ENCODE measurements at places on chromosomes 2 and 18.

GRCh38 chr2:37342591-37343220 lies 1.7 kb upstream of the QPCT start:
- no peak for DNase-seq

- no peak for DNase-seq
These were observed 87.7 kb downstream of the SH3YL1 start for GRCh38 chr2:175880-176820.

DNA sequence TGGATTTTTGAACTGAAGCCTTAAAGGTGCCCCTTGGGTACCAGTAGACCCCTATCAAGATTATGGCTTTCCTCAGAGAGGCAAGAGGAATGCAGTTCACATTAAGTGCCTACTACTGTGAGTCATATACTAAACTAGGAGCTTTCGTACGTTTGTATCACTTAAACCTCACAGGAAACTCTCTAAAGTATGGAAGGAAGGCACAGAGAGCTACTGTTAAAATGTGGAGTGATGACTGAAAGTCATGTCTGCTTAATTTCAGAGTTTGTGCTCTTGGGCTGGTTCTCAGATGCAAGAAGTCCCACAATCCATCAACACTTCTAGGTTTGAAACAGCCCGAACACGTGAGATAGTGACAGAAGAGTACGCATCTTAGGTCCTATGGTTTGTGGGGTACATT lies 4.7 kb downstream of the PLCL1 start:
- no peak for DNase-seq

GRCh38 chr2:63544017-63544627 lies 44.2 kb downstream of the WDPCP start:
- DNase-seq, result no peak

GRCh38 chr2:195859513-195859912 lies 202.5 kb downstream of the SLC39A10 start:
- no peak for DNase-seq

GRCh38 chr18:41075212-41075611 lies 879.8 kb upstream of the PIK3C3 start:
- no peak for DNase-seq

DNA sequence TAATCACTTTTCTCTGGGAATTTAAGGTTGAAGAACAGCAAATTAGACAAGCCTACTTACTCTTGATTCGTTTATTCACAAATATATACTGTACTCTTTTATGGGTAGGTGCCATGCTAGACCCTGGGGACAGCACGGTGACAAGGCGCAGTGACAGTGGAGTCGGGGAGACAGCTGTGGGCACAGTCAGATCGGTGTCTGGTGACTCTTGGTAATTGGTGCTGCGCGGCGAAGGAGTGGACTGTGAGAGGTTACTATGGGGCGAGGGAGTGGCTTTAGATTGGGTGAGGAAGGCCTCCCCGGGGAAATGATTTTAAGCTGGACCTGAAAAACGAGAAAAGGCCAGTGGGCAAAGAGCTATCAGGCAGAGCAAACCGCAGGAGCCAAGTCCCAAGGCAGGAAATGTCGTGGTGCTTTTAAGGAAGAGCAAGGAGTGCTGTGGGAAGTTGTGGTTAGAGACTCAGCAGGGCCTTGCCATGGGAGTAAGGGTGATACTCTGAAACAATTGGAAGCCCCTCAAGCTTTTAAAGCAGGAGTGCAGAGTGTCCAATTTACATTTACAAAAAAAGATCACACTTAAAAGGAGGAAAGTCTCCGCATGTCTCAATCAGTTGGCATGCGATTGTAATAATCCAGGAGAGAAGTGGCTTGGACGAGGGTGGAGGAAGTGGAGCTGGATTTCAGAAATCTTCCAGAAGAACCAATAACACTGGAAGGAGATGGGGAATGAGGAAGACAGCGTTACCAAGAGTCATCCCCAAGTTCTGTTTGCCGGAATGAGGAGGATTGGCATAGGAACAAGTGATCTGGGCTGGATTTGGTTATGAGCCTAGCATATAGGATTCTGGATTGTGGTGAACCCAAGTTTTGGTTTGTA lies 36.1 kb upstream of the TXNDC2 start:
- no peak for DNase-seq

GRCh38 chr2:66696374-66696773 lies 261.4 kb downstream of the MEIS1 start:
- DNase-seq, result no peak

DNA sequence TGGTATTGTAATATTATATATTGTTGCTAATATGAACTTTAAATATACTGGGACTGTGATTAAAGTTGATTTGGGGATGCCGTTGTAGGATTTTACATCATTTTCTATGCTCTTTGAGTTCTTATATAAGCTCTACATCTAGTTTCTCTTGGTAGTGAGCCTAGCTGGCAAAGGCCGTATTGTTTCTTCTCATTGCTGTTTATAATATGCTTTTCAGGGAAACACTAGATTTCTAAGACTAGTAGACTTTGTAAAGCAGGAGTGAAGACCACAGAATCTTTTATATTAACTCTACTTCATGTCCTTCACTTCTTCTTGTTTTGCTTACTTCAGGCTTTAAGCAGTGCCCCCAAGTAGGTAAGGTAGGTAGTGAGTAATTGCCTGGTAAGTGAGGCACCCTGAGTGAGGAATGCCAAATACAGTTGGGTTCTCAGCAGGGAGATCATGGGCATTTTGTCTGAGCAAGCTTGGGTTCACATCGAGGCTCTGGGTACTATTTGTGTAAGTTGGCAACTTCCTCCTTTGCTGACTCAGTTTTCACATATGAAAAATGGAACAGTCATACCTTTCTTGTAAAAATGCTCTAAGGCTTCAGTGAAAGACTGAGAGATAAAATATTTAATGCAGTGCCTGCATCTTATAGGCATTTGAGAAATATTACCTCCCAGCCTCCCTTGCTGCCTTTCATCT lies 96.4 kb downstream of the RNF144A start:
- DNase-seq, result no peak

GRCh38 chr18:40935423-40935822 lies 1019.6 kb upstream of the PIK3C3 start:
- no peak for DNase-seq

GRCh38 chr18:43303376-43303775 lies 26.1 kb upstream of the SYT4 start:
- DNase-seq, result no peak

- no peak for DNase-seq
These were observed 616.6 kb upstream of the FSHR start for GRCh38 chr2:49770919-49771318.

GRCh38 chr2:237624565-237624964 lies 2.8 kb upstream of the LRRFIP1 start:
- no peak for DNase-seq

DNA sequence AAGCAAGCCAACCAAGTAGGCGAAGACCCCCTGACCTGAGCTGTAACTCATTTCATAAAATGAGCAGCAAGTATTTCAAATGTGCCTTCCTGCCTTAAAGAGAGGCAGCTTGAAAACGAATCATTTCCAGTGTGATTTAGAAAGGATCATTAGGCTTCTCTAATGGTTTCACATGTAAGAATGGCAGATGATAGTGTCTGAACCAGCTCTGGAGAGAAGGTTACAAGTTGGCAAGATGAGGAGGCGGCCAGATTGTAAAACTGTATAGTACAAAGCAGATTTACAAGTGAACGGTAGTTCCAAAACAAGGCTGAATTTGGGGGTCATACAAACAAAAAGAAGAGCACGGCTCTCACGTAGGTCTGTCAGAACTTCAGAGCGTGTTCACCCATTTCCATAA lies 132.4 kb downstream of the ZNF516 start:
- no peak for DNase-seq
